ENCODE measurements at places on chromosomes 13 and 19.

- DNase-seq, result no peak
These were observed 3.6 kb downstream of the KMT2B start for GRCh38 chr19:35721374-35721773.

DNA sequence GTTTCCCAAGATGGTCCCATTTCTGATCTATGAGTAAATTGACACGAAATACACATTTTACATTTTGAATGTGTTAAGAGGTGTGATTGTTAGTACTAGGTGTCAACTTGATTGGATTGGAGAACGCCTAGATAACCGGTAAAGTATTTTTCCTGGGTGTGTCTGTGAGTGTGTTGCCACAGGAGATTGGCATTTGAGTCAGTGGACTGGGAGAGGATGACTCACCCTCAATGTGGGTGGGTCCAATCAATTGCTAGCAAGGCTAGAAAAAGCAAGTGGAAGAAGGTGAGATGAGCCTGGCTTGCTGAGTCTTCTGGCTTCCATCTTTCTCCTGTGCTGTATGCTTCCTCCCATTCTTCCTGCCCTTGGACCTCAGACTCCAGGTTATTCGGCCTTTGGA, 960.7 kb upstream of the PCDH9 start:
- DNase-seq, result no peak

DNA sequence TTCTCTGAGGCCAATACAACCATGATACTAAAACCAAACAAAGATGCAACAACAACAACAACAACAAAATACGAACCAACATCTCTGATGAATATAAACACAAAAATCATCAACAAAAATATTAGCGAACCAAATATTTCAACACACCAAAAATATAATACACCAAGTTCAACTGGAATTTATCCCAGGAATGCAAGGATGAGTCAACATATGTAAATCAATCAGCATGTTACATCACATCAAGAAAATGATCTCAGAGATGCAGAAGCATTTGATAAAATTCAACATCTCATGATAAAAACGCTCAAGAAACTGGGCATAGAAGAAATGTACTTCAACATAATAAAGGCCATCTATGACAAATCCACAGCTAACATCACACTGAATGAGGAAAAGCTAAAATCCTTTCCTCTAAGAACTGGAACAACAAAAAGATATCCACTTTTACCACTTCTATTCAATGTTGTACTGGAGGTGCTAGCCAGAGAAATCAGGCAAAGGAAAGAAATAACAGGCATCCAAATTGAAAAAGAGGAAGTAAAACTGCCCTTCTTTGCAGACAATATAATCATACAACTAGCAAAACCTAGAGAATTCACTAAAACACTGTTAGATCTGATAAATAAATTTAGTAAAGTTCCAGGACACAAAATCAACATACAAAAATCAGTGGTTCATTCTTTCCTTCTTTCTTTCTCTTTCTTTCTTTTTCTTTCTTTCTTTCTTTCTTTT, 2448.7 kb upstream of the PCDH20 start:
- no peak for DNase-seq

GRCh38 chr13:80050252-80050651, 290.7 kb downstream of the SPRY2 start:
- no peak for DNase-seq

GRCh38 chr19:51687791-51688670, 5.1 kb upstream of the SPACA6 start:
- peak; percentile 81 for DNase-seq

- no peak for DNase-seq
These were observed 77.3 kb downstream of the FGF9 start for GRCh38 chr13:21748166-21748565.

DNA sequence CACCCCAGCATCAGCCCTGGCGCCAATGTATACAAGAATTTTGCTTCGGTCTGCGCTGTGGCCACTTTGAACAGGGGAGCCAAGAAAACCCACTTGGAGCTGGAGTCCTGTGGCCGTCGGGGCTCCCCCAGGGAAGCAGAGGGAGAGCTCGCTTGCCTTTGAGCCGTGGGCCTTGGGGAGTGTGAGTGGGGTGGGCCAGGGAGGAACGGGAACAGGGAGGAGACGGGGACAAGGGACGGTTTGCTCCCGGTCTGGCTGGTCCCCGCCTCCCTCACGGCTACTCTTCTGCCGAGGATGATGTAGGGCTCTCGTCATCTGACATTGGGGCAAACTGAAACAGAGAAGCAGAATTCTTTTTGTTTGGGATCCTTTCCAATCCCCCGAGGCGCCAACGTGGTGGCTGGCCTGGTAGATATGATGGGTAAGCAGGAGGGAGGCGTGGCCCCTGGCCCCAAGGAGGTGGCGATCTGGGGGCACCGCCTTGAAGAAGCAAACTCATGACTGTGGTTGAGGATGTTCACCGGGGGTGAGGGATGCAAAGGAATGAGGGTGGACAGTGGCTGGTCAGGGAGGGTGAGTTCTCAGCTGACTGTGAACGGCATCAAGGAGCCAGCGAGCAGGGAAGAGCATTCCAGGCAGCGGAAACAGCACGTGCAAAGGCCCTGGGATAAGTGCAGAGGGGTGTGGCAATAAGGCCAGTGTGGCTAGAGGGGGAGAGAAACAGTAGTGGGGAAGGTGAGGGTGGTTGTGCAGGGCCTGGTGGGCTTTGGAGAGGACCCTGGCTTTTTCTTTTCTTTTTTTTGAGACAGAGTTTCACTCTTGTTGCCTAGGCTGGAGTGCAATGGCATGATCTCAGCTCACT, 10.9 kb upstream of the SPC24 start:
- DNase-seq, result no peak
